ENCODE measurements at places on chromosomes 7 and 10.
A peak's percentile ranks its signal among the peaks of the same experiment; 100 is the strongest.

DNA sequence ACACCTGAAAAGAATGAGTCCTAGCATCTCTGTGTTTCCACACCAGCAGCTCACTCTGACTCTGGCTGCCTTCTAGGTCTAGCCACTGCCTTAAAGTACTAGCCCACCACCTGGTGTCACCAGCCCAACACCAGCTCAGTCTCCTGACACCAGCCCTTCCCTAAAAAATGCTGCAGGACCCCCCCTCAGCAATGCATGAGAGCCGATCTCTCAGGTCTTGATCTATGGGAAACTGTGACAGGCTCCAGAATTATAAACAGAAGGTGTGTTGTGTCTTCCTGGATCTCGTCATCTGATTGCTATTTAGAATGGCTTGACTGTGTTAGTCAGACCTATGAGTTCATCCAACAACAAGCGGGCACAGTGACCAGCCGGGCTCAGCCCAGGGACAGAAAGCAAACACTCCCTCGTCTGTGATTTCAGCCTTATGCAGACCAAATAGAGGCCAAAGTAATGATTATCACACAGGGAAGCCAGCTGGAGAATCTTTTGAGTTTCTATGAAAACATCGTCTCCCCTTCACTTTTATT is 66.6 kb downstream of the CUBN start:
- peak; percentile 33 for DNase-seq

GRCh38 chr7:78563191-78563590 is 764.6 kb downstream of the PHTF2 start:
- no peak for DNase-seq

GRCh38 chr10:68628576-68629127 is 68.5 kb downstream of the TET1 start:
- no peak for DNase-seq

DNA sequence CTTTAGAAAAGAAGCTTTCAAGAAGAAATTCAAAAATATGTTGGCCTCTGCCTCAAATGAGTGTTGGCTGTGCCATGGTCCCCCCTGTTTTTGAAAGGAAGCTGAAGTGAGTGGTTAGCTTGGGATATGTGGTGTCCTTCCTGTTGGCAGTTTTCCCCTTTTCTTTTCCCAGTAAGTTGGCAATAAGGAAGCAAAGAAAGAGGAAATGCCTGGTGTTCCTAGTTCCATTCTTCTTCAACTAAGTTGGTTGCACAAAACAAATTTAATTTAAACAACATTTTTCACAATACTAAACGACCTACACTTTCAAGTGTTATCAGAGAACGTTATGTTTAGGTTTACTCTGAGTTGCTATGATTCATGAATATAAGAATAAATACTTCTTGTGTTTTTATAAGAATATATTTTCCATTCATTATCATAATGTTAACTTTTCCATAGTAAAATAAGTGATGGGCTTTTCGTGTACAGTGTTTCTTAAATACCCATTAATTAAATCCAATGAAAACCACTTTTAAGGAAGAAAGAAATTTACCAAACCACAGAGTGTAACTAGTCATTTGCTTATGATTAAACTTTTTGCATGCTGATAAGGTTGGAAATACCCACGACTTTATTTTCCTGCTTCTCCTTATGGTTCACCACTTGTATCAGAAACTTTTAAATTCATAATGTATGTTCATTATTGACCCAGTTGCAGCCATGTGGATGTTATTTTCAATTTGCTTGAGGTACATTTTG is 7.7 kb downstream of the HDAC9 start:
- DNase-seq: no peak

GRCh38 chr7:116216956-116217571 is 6.7 kb downstream of the TES start:
- no peak for DNase-seq

- no peak for DNase-seq
These were observed 295.2 kb upstream of the ZNF32 start for GRCh38 chr10:43943818-43944360.

GRCh38 chr10:73872190-73872710 is 2.1 kb downstream of the CAMK2G start:
- DNase-seq: no peak

DNA sequence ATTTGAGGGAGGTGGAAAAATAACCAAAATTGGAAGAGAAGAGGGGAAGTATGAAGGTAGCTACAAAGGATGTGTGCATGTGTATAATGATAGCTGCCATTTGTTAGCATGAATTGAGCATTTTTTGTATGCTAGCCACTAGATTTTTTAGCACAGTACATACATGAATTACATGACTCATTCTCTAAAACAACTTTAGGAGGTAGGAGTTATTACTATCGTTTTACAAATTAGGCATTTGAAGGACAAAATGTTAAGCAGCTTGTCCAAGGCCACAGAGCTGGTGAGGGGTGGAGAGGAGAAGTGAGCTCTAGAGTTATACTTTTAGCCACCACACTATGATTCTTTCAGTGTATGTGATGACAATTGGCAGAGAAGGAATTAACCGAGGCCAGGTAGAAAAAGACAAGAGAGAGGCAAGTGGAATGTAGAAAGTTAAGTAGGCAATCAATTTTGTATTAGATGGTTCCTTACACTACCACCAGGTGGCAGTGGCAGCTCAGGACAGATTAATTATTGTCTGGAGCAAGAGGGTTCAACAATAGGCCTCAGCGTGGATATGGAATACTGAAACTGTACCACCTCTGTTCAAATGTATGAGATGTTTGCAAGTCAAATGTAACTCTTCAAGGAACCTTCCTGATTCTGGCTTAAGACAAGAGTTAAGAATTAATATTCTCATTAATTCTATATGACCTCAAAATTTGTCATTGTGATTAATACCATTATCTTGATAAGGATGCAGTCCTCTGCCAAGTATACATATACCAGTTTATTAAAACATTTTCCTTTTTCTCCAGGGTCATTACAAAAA is 128.0 kb downstream of the MBL2 start:
- no peak for DNase-seq

- no peak for DNase-seq
These were observed 10.4 kb upstream of the FGFR2 start for GRCh38 chr10:121608469-121609190.

DNA sequence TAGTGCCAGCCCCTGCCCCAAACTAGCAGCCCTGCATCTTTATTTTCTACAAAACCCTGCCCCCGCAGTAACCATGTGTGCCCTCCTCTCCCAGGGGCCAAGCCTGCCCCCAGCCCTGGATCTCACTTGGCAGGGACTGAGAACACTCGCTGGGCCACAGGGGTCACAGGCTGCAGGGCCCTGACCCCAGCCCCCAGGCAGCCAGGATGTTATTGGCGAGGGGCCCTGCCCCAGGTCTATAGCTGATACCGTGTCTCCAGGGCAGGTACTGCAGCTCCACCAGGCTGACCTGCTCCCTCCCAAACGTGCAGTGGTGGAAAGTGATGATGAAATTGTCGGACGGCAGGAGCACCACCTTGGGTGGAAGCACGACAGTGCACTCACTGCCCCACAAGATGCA is 35.9 kb upstream of the TUBB8 start:
- DNase-seq: no peak

- DNase-seq: no peak
These were observed 610.5 kb downstream of the ACTR3B start for GRCh38 chr7:153370092-153370491.

- peak; percentile 47 for DNase-seq
These were observed 10.4 kb downstream of the CUL2 start for GRCh38 chr10:35079763-35080162.

Data from AG04449 (cell line).